ENCODE measurements at places on chromosomes 3 and 15. TPM values are rescaled to one million over a fixed set of nuclear protein-coding genes. Genes with fewer than 3 reads are reported as not detected.

Gene EFCC1
- total RNA-seq = not detected

Gene ANKDD1A
- total RNA-seq = 9.1 TPM

Gene SI
- not detected for total RNA-seq

Gene ANKRD28
- 167 TPM for total RNA-seq

Gene OSBPL10
- 10.2 TPM for total RNA-seq

Gene ZIC1
- 0.03 TPM for total RNA-seq

Gene MTMR10
- 12.4 TPM for total RNA-seq

Gene CXCR6
- total RNA-seq = not detected

Gene ZKSCAN7
- 4.8 TPM for total RNA-seq

Gene ECE2
- total RNA-seq = 0.17 TPM

Gene C3orf22
- total RNA-seq = not detected
